ENCODE measurements at places on chromosomes 6 and 20.

GRCh38 chr20:57402206-57403125 is 11.3 kb downstream of the RBM38 start:
- DNase-seq: no peak

GRCh38 chr6:68134796-68135195 is 500.3 kb upstream of the ADGRB3 start:
- peak; percentile 3 for DNase-seq

DNA sequence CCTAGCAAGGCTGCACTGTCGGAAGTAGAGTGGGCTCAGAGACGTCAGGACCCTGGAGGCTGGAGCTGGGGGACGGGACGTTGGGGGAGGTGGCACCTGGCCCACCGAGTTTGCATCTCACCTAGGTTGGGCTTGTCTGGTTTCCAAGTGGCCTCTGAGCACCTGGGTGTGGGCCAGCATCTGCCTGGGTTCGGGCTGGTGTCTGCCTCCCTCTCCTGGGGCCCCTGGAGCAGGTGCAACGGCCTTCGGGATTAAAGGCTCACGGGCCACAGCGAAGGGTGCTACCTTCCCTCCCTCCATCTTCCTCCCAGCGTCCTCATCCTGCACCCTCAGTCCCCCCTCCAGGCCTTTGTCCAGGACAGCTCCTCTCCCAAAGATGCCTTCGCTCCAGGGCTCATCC is 6.0 kb downstream of the HRH3 start:
- DNase-seq: no peak

GRCh38 chr20:1631309-1632151 is 11.7 kb upstream of the SIRPB1 start:
- no peak for DNase-seq
